Esophagus squamous epithelium (tissue), 5 donors: ENCODE measurements at places on chromosomes 4 and X.

- no peak for DNase-seq
Measured at GRCh38 chrX:152177497-152178269, 39.3 kb upstream of the MAGEA10 start.

DNA sequence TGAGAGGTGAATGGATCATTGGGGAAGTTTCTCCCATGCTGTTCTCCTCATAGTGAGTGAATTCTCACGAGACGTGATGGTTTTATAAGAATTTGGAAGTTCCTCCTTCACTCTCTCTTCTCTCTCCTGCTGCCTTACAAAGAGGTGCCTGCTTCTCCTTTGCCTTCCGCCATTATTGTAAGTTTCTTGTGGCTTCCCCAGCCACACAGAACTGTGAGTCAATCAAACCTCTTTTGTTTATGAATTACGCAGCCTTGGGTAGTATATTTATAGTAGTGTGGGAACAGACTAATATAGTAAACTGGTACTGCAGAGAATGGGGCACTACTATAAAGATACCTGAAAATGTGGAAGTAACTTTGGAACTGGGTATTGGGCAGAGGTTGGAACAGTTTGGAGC is 7.8 kb upstream of the CTAG2 start:
- DNase-seq: no peak

GRCh38 chr4:100823993-100824323 is 306.1 kb upstream of the EMCN start:
- DNase-seq: no peak

- no peak for DNase-seq
Measured at GRCh38 chr4:54495091-54495490, 162.7 kb upstream of the KIT start.

GRCh38 chrX:71164071-71164470 is 19.4 kb downstream of the NLGN3 start:
- DNase-seq: no peak

DNA sequence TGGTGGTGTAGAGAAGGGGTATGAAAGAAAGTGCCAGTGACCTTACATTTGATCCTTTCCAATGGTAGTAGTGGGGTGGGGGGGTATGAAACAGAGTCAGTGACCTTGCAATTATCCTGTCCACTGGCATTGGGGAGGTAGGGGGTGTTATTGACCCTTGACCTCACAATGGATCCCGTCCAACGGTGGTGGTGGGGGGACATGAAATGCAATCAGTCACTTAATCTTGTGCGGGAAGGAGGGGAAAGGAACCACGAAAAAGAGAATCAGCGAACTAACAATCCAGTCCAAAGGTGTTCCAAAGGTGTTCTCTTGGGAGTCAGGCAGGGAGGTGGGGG is 619 bp upstream of the PDK3 start:
- no peak for DNase-seq

DNA sequence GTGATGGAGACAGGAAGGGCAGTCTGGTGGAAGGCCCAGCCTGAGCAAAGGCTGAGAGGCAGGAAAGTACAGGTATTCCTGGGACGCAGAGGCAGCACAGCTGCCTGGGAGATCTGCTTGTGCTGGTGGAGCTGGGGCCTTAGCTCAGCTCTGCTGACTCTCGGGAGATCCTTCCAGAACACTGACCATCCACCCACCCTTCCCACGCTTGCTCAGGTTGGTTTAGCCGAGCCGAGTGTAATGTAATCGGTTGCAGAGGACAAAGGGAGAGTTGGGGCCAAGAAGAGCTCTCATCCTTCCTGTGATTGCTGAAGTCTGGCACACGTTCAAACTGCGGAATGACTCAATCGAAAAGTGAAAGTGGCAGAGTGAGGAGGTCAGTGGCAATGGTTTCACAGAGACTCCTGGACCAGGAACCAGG is 43.1 kb upstream of the GPR78 start:
- DNase-seq: no peak
